ENCODE measurements at places on chromosomes 3 and 15. TPM values are rescaled to one million over a fixed set of nuclear protein-coding genes. Genes with fewer than 3 reads are reported as not detected.

The PLCL2 gene
- polyA plus RNA-seq = 0.22 TPM

The CCDC33 gene
- not detected for polyA plus RNA-seq

The DHFR2 gene
- 1.9 TPM for polyA plus RNA-seq

The NEK10 gene
- polyA plus RNA-seq = 0.26 TPM

The BCL2A1 gene
- polyA plus RNA-seq = 0.89 TPM

The UNC45A gene
- 47.9 TPM for polyA plus RNA-seq

The GANC gene
- polyA plus RNA-seq = 11.9 TPM

The ITIH3 gene
- 0.88 TPM for polyA plus RNA-seq

The KNG1 gene
- not detected for polyA plus RNA-seq
